ENCODE measurements at places on chromosomes 4 and X.

- DNase-seq = no peak
Observed at GRCh38 chr4:184533908-184534307, 59.6 kb upstream of the IRF2 start.

DNA sequence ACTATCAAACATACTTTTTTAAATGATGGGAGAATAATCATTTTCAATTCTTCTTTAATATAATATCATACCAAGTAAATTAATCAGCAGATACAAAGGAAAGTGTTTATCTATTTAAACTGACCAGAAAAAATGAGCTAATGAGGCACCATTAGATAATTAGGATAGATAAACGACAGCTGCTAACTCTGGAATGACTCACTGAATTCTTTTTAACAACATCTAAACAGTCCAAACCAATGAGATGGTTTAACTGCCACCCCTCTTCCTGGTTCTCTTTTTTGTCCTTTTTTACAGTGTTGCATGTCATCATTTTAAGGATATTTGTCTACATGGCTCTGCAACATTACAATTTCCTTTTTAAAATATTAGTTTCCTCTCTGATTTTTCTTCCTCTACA is 41.6 kb downstream of the UNC5C start:
- DNase-seq = no peak

GRCh38 chr4:26912069-26912468 is 51.4 kb downstream of the STIM2 start:
- DNase-seq = no peak

- DNase-seq = no peak
Observed at GRCh38 chr4:11408233-11408967, 20.3 kb downstream of the HS3ST1 start.

DNA sequence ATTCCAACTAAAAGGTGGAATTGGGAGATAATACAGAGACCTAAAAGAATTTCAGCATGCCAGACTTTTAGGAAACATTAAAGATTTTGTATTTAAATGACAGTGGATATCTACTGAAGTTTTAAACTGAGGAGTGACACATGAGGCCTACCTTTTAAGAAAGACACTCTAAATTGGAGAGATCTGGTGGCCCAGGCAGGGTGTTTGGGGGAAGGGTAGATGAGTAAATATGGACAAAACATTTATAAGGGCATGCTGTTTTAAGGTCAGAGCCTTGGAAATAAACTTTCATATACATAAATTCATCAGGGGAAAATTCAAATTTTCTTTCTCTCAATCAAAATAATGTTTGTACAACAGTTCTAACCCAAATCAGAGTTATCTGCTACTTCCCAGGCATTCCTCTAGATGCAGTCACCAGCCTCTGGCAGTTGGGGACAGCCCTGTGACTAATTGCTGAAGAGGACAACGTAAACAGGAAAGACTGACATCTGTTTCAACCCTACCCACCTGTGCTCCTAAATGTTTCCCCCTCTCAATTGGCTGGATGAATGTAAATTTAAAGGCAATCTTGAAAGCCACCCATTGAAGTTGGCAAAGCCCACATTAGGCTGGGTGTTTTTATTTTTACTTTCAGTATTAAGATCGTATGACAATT is 1646.9 kb upstream of the ADGRL3 start:
- DNase-seq = peak; percentile 48

GRCh38 chr4:169272265-169272886 is 1.6 kb upstream of the SH3RF1 start:
- DNase-seq = no peak

GRCh38 chr4:138090918-138091676 is 151.1 kb downstream of the SLC7A11 start:
- no peak for DNase-seq

DNA sequence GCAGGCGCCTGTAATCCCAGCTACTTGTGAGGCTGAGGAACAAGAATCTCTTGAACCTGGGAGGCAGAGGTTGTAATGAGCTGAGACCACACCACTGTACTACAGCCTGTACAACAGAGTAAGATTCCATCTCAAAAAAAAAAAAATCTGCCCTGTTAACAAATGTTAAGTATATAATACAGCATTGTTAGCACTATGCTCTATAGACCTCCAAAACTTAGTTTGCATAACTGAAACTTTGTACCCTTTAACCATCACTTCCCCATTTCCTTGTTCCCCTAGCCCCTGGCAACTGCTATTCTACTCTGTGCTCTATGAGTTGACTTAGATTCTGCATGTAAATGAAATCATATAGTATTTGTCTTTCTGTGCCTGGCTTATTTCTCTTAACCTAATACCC is 76.7 kb downstream of the TAB3 start:
- DNase-seq = no peak

- DNase-seq = no peak
Observed at GRCh38 chr4:11769434-11769833, 340.7 kb upstream of the HS3ST1 start.

- DNase-seq = no peak
Observed at GRCh38 chr4:42683393-42683792, 26.5 kb upstream of the ATP8A1 start.
